Esophagus muscularis mucosa (tissue), 4 donors: ENCODE measurements at places on chromosomes 2 and 18. TPM values are rescaled to one million over a fixed set of nuclear protein-coding genes. Genes with fewer than 3 reads are reported as not detected.

GRCh38 chr2:173524256-173524955 is 169.7 kb downstream of the CDCA7 start:
- no peak for DNase-seq

DNA sequence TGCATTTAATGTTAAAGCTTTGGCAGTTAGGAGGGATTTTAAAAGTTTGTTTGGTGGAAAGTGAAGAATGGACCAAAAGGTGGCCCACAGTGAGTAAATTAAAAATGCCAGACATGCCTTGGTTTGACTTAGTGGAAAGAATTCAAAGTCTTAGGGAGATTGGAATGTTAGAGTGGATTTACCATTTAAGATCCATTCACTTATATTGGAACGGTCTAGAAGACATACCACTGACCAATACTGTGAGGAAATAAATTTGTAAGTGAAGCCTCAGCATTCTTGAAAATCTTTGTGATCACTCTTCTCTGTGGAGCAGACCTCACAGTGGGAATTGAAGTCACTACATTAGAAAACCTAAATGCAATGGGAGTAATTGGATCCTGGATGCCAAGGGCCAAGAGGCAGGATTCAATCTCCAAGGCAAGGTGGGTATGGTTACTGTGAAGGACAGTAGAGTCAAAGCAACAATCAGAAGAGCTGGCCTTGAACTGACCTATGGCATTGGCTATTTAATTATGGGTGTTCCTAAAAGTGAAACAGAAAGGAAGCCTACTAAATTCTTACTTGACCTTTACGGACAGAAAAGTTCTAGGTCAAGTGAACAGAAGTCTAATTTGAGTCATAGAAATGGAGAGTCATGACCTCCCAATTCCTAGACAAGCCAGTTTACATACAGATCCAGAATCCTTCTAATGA is 40.2 kb upstream of the VRK2 start:
- DNase-seq: no peak

- DNase-seq: no peak
Observed at GRCh38 chr2:62326735-62327134, 130.8 kb downstream of the B3GNT2 start.

ITSN2 gene
- total RNA-seq: 57.2 TPM

DNA sequence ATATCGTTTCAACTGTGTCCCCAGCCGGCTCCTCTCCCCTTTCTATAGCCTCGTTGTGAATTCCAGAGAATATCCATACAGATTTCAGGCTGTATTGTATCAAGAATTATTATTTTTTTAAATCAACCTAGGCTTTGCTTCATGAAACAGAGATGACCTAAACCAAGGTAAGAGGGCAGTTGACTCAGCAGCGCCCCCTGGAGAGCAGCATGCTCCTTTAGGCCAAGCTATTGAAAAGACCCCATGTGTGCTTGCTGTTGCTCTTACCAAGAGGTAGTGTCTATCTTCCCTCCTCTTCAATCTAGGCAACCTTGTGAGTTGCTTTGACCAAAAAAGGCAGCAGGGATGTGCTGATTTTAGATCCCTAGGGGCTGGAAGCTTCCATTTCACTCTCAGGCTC is 426.7 kb upstream of the SMIM21 start:
- no peak for DNase-seq

DNA sequence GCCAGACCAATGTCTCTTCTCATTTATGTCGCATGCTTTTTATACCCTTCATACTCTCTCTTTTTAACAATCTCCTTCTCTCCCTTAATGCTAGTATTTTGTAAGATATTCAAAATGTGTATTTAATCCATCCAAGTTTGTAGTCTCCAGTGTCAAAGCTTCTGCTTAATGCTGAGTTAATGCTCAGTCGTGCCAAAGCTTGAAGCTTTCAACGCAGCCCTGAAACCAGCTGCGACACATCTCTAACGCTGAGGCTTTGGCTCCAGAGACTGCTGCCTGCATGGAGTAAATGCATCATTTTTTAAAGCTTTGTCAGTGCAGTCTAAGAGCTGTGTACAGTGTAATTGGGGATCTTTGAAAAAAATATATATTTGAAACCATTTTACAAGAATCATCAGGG is 2108.8 kb upstream of the PIK3C3 start:
- no peak for DNase-seq

- no peak for DNase-seq
Observed at GRCh38 chr18:11336241-11336640, 186.9 kb upstream of the PIEZO2 start.

REG1B gene
- total RNA-seq: not detected

DNA sequence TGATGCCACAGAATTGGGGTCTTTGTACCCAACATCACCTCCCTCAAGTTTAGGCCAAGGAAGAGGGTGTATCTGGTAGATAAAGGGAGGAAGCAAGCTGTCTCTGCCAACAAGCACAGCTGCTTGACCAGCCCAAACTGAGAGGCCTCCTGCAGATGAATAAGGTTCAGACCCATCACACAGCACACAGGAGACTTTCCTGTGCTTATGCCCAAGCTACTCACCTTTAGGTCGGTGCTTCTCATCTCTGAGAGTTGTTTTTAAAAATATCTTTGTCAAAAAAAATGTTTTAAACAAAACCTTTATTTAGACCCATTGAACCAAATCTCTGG is 24.7 kb upstream of the SP3 start:
- DNase-seq: no peak

ZCCHC2 gene
- total RNA-seq: 23.0 TPM

- DNase-seq: no peak
Observed at GRCh38 chr2:39913648-39914461, 134.8 kb upstream of the THUMPD2 start.
